Naive B cell (primary cell): ENCODE measurements at places on chromosomes 5 and 9. TPM values are rescaled to one million over a fixed set of nuclear protein-coding genes. Genes with fewer than 3 reads are reported as not detected.

GRCh38 chr5:66742083-66742895 lies 146.1 kb downstream of the MAST4 start:
- peaks cover 35% of the 10 kb centered on the region for H3K27me3 ChIP-seq
- no peak overlapping the region for H3K27ac ChIP-seq
- H3K36me3 ChIP-seq: no peaks in the 10 kb centered on the region
- H3K4me3 ChIP-seq: no peak overlapping the region
- H3K4me1 ChIP-seq: no peaks in the 10 kb centered on the region

GRCh38 chr5:143396353-143396940 lies 7.0 kb downstream of the NR3C1 start:
- peaks cover 44% of the 10 kb centered on the region for H3K4me1 ChIP-seq
- no peaks in the 10 kb centered on the region for H3K27me3 ChIP-seq
- no peak for DNase-seq

- peaks cover 44% of the 10 kb centered on the region for H3K4me1 ChIP-seq
- no peaks in the 10 kb centered on the region for H3K36me3 ChIP-seq
- DNase-seq: peak; percentile 42
- H3K27me3 ChIP-seq: no peaks in the 10 kb centered on the region
- H3K27ac ChIP-seq: peak overlapping the region; percentile 85
Observed at GRCh38 chr5:134447815-134448520, 36.3 kb upstream of the CDKN2AIPNL start.

Gene BTNL8
- polyA plus RNA-seq: not detected

GRCh38 chr5:144203750-144204596 lies 33.3 kb downstream of the KCTD16 start:
- H3K36me3 ChIP-seq: no peaks in the 10 kb centered on the region
- H3K4me3 ChIP-seq: no peak overlapping the region
- no peaks in the 10 kb centered on the region for H3K4me1 ChIP-seq
- H3K27me3 ChIP-seq: peaks cover 71% of the 10 kb centered on the region
- H3K27ac ChIP-seq: no peak overlapping the region

GRCh38 chr9:117189121-117189520 lies 225.7 kb downstream of the ASTN2 start:
- no peak overlapping the region for H3K27ac ChIP-seq
- H3K36me3 ChIP-seq: no peaks in the 10 kb centered on the region
- no peak overlapping the region for H3K4me3 ChIP-seq
- no peaks in the 10 kb centered on the region for H3K27me3 ChIP-seq
- H3K4me1 ChIP-seq: no peaks in the 10 kb centered on the region

Gene SLC34A3
- not detected for polyA plus RNA-seq
